ENCODE measurements at places on chromosomes 11 and 22.

DNA sequence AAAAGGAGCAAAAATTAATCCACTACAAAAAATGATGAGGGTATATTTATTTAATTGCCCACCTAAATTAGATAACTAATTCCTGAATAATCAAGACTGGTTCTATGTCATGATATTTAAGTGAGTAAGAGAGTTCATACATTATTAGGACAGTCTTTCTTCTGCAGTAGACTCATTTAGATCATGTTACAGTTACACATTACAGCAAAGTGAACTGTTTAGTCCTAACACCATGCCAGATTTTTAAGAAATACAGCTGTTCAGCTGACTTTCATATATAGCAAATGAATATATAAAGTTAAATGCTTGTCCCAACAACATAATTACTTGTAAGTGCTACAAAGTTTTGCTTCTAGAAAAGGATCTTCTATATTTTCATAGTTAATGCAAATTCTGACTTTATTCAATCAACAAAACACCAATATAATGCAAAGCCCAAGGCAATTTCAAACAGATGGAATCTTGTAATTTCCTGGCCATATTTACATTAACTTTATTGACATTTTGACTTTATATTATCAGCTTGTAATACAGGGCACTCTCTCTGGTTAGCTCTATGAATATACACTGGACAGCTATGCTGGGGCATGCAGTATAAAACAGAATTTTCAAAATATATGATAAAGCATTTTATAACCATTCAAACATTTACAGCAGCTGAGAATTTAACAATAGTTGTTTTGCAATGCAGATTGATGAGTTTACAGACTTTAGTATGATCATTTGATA lies 45.7 kb upstream of the TP53AIP1 start:
- no peak for DNase-seq

- no peak for DNase-seq
Measured at GRCh38 chr11:77448269-77448668, 25.6 kb downstream of the PAK1 start.

- no peak for DNase-seq
Measured at GRCh38 chr11:111305162-111305802, 6.9 kb downstream of the POU2AF3 start.

DNA sequence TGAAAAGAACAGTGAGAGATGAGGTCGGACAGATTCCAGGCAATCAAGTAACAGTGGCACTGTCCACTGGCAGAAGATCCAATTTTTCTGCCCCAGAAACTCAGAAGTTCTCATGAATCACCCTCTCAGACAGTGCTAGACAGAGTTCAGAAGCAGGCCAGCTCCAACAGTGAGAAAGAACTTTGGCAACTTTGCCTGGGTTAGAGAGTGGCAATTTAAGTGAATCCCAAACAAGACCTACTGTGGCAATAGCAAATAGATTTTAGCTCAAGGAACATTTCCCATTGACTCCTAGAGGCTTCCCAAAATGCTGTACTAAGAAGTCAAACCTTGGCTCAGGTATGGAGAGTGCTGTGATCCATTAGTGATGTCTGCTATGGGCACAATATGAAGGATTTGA lies 12.3 kb downstream of the CD44 start:
- no peak for DNase-seq

DNA sequence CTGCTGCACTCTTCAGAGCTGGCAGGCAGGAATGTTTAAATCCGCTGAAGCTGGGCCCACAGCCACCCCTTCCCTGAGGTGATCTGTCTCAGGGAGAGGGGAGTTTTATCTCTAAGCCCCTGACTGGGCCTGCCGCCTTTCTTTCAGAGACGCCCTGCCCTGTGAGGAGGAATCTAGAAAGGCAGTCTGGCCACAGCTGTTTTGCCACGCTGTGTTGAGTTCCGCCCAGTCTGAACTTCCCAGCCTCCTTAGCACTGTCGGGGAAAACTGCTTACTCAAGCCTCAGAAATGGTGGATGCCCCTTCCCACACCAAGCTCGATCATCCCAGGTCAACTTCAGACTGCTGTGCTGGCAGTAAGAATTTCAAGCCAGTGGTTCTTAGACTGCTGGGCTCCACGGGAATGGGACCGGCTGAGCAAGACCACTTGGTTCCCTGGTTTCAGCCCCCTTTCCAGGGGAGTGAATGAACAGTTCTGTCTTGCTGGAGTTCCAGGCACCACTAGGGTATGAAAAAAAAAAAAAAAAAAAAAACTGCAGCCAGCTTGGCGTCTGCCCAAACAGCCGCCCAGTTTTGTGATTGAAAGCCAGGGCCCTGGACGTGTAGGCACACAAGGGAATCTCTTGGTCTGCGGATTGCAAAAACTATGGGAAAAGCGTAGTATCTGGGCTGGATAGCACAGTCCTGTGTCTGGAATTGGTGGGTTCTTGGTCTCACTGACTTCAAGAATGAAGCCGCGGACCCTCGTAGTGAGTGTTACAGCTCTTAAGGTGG lies 127.4 kb downstream of the SPON1 start:
- no peak for DNase-seq

GRCh38 chr11:8937159-8937558 lies 4.4 kb upstream of the C11orf16 start:
- no peak for DNase-seq

- no peak for DNase-seq
Measured at GRCh38 chr11:12818333-12819015, 144.3 kb downstream of the TEAD1 start.

DNA sequence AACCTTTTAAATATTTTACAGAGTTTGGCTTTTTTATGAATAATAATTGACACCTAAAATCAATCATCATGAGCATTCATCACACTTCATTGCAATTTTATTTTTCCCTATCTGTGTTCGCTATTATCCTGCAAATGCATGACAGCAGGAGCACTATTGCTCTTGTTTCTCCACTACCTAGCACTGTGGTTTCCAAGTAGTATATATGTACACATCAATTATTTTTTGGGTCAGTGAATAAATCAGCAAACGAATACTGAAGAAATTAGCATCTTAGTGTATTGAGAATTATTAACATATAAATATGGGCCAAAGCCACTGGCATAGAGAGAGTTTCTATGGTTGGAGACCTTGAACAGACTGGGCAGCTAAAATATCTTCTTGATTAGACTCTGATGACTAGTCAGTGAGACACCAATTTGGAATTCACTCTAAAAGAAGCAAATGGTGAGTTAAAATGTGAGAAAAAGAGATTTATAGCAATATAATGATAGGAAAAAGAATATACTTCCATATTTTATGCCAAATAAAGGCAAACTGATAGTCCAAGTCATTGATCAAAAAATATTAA lies 731.1 kb upstream of the LUZP2 start:
- no peak for DNase-seq

- no peak for DNase-seq
Measured at GRCh38 chr11:117795638-117796455, 1.2 kb downstream of the DSCAML1 start.

GRCh38 chr11:113577356-113578032 lies 102.3 kb upstream of the DRD2 start:
- DNase-seq = no peak

DNA sequence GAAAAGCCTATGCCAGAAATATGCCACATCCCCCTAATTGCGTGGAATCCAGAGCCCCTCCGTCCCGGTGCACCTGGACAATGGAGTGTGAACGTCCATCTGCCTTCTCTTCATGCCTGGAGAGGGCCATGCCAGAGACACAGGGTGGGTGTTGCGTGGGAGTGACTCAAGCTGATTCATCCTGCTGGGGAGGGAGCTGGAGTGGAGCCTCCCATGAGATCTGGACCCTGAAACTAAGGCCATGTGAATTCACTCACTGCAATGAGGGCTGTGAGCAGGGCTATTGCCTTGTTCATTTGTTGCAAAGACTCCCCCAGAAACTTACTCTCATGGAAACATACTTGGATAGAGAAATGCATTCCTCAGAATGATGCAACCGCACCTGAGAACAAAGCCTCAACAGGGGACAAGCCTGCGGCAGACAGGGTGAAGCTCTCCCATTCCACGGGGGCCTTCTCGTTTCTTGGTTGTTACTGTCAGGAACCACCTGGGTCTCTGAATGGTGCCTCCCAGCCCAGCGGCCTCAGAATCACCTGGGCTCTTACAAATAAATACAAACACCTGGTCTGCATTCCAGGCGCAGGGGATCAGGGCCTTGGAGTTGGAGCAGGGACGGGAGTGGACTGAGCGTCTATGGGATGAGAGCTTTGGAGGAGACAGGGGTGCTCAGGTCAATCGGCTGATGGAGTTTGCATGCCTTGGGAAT lies 1031.2 kb downstream of the BRD1 start:
- DNase-seq = no peak

DNA sequence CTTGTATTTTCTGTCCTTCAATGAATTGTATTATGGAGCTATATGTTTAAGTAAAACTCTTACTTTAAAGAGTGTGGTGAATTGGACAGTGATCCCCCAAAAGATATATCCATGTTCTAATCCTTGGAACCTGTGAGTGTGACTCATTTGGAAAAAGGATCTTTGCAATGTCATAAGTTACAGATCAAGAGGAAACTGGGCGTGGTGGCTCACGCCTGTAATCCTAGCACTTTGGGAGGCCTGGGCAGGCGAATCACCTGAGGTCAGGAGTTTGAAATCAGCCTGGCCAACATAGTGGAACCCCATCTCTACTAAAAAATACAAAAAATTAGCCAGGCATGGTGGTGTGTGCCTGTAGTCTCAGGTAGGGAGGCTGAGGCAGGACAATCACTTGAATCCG lies 36.7 kb downstream of the ELF5 start:
- DNase-seq = no peak

DNA sequence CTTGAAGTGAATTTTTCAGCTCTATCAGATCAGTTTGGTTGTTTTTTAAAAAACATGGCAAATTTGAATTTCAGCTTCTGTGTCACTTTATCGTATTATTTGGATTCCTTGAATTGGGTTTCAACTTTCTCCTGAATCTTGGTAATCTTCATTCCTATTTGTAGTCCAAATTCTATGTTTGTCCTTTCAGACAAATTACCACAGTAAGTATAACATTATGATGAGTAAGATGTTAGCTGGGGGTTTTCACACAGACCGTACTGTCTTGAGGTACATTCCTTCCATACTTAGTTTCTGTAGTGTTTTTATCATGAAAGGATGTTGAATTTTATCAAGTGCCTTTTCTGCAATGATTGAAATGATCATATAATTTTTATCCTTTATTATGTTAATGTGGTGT lies 28.0 kb downstream of the OR5B17 start:
- DNase-seq = no peak

- DNase-seq = no peak
Measured at GRCh38 chr11:75155570-75156422, 4.9 kb downstream of the SLCO2B1 start.

GRCh38 chr11:134939031-134939430 lies 527.0 kb upstream of the B3GAT1 start:
- no peak for DNase-seq

GRCh38 chr11:94662065-94662779 lies 95.1 kb downstream of the PIWIL4 start:
- no peak for DNase-seq

- DNase-seq = no peak
Measured at GRCh38 chr11:120667281-120667680, 155.7 kb downstream of the GRIK4 start.

GRCh38 chr11:103700622-103701021 lies 335.8 kb upstream of the DDI1 start:
- peak; percentile 26 for DNase-seq

DNA sequence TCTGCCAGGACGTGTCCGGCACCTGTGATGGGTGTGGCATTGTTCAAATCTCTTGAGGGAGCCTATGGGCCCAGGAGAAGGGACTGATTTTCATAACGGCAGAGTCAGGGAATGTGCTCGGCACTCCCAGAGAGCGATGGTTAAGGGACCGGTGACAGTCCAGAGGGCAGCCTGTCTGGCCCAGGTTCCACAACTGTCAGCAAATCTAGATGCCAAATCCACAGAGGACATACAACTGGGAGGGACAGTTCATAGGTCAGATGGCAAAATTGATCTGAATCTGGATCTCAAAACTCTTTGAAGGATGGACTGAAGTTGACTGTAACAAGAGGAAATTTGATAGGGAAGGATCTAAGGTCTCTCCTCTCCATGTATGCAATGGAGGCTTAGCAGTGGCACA lies 7.5 kb downstream of the SEC14L2 start:
- DNase-seq = no peak

GRCh38 chr11:75851203-75851602 lies 36.2 kb downstream of the UVRAG start:
- DNase-seq = no peak

- no peak for DNase-seq
Measured at GRCh38 chr11:44324749-44325525, 15.0 kb upstream of the ALX4 start.

DNA sequence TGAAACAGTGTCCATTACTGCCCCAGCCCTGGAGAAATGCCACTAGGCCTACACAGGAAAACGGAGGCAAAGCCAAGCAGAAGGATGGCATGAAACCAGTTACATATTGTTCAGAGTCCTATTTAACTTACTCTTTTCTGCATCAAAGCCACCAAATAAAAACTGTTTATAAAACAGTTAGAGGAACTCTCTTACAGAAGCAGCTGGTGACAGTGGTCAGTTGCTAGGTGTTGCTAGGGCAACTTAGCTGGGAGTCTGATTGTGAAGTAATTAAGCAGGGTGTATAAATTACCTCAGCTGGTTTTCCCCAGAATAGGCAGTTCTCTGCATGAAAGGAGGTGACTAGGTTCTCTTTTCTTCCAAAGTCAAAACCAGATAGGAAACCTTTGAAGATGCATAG lies 115.6 kb upstream of the ZBED5 start:
- DNase-seq = no peak

- DNase-seq = no peak
Measured at GRCh38 chr11:64716473-64717267, 6.3 kb downstream of the NRXN2 start.

DNA sequence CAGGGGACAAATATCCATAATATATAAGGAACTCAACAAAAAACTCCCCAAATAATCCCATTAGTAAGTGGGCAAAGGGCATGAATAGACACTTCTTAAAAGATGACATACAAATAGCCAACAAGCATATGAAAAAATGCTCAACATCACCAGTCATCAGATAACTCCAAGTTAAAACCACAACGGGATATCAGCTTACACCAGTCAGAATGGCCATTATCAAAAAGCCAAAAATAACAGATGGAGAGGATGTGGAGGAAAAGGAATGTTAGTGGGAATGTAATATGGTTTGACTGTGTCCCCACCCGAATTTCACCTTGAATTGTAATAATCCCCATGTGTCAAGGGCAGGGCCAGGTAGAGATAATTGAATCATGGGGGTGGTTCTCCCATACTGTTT lies 350.1 kb downstream of the GUCY1A2 start:
- no peak for DNase-seq

DNA sequence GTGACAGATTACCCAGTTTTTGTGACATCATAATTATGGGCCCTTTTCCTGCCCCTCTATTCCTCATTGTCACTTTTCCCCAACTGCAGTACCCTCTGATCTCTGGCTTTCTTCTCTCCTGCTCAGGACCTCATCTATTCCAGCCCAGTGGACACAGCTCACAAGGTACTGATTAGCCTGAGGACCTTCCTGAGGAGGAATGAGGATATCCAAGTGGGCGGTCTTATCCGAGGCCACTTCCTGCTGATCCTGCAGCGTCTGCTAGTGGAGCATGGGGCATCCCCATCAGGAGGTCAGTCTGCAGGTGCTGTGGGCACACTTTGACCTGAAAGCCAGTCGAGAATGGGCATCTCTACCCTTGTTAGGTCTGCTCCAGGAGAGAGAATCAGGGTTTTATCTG lies 24.5 kb upstream of the CCDC134 start:
- DNase-seq = no peak
